ENCODE measurements at places on chromosomes 11 and 22. TPM values are rescaled to one million over a fixed set of nuclear protein-coding genes. Genes with fewer than 3 reads are reported as not detected.

ZMAT5 gene
- 32.0 TPM for total RNA-seq

ABTB2 gene
- 4.0 TPM for total RNA-seq

NPAT gene
- 30.3 TPM for total RNA-seq

CENPM gene
- 5.2 TPM for total RNA-seq

KRTAP5-11 gene
- not detected for total RNA-seq

UBQLNL gene
- 0.30 TPM for total RNA-seq

OR2D2 gene
- total RNA-seq = 0.22 TPM

PATE4 gene
- total RNA-seq = not detected

OOSP1 gene
- not detected for total RNA-seq

OR51E2 gene
- total RNA-seq = 0.39 TPM

All from spinal cord (tissue), 10 donors.